ENCODE measurements at places on chromosomes 16 and 17. TPM values are rescaled to one million over a fixed set of nuclear protein-coding genes. Genes with fewer than 3 reads are reported as not detected.

SCO1 gene
- total RNA-seq = 39.0 TPM

FOXJ1 gene
- total RNA-seq = 1.7 TPM

DNA sequence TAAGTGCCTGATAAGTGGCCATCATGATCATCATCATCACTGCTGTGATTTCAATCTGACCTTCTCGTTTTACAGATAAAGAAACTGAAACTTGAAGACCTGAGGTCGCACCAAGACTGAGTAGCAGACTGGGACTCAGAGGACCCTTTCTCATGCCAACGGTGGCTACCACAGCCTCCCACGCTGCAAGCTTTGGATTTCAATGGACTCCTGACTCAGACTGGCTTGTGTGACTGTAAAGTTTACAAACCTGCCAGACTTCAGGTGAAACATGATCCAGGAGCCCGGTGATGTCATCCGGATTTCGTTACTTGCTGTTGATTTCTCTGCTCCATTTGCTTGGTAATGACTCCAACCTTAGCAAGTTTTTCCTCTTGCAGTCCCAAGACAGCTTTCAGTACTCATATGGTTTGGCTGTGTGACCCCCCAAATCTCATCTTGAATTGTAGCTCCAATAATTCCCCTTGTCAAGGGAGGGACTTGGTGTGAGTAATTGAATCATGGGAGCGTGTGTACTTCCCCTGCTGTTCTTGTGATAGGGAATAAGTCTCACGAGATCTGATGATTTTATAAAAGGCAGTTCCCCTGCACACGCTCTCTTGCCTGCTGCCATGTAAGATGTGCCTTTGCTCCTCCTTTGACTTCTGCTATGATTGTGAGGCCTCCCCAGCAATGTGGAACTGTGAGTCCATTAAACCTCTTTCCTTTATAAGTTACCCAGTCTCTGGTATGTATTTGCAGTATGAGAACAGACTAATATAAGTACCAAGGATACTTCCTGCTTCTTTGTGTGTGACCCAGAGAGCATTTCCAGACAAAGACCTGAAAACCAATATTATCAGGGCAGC, 26.7 kb upstream of the IRX6 start:
- no peak overlapping the region for H3K27ac ChIP-seq
- DNase-seq = no peak
- no peaks in the 10 kb centered on the region for H3K27me3 ChIP-seq
- H3K4me3 ChIP-seq = no peak overlapping the region

DNA sequence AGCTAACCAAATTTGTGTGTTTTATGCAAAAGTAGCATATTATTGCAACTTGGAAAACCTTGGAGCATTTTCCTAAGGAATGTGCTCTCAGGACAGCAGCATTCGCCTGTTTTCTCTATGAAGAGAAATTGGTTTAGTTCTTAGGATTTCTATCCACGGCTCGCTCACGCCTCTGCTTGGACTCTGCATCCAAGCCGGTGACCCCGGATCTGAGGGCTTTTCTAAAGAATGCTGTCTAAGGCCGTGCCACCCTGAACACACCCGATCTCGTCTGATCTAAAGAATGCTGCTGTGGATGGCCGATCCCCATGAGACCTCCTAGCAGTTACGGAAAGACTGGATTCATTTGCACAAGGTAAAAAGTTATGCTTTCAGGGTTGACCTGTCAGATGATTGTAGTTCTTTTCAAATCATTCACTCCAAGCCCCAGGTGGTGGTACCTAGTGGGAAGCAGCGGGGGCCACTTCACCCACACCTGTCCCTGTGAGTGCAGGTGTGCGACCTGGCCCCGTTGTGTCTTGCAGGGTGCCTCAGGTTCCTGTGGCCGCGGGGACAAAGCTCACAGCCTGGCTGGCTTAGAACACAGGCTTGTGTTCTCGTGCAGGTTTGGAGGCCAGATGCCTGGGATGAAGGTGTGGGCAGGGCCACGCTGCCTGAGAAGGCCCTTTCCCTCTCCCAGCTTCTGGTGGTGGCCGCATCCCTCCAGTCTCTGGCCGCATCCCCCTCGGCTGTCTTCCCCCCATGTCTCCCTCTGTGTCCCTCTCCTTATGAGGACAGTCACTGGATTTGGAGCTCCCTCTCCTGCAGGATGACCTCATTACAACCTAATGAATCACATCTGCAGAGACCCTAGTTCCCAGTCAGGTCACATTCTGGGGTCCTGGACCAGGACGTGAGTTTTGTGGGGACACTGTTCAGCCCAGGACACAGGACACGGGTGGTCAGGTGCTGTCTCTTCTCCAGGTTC, 71.1 kb downstream of the BANP start:
- peaks cover 7% of the 10 kb centered on the region for H3K4me1 ChIP-seq
- DNase-seq = peak; percentile 36
- H3K27me3 ChIP-seq = no peaks in the 10 kb centered on the region
- H3K4me3 ChIP-seq = no peak overlapping the region
- H3K36me3 ChIP-seq = no peaks in the 10 kb centered on the region

GRCh38 chr16:50396761-50397535, 28.2 kb upstream of the BRD7 start:
- no peak overlapping the region for H3K27ac ChIP-seq
- H3K4me3 ChIP-seq = no peak overlapping the region
- no peak for DNase-seq
- H3K36me3 ChIP-seq = no peaks in the 10 kb centered on the region
- H3K27me3 ChIP-seq = no peaks in the 10 kb centered on the region

DNA sequence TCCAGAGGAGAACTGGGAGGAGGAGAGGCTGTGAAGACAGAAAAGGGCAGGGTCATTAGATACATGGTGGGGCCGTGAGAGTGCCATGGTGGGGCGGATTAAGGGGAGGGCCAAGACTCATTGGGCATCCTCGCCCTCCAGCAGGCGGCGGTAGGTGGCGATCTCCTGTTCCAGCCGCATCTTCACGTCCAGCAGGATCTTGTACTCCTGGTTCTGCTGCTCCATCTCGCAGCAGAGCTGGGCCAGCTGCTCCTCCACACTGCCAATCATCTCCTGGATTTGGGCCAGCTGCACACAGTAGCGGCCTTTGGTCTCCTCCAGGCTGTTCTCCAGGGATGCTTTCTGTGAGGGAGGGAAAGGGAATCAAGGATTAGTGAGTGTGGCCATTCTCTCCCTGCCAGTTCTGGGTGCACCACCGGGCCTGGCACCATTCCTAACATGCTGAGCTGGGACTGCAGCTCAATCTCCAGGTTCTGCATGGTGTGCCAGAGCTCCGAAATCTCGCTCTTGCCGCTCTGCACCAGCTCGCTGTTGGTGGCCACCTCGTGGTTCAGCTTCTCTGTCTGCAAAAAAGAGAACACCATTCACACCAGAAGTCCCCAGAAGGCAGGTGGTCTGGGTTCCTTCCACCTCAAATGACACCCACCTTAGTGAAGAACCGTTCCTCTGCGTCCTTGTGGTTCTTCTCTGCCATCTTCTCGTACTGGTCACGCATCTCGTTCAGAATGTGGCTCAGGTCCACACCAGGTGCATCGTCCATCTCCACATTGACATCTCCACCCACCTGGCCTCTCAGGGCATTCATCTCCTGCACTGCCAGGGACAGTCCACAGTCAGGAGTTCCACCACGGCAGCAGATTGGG, 129.0 kb downstream of the CCDC144A start:
- no peak overlapping the region for H3K27ac ChIP-seq
- H3K36me3 ChIP-seq = no peaks in the 10 kb centered on the region
- DNase-seq = no peak
- peaks cover 5% of the 10 kb centered on the region for H3K4me1 ChIP-seq

DNA sequence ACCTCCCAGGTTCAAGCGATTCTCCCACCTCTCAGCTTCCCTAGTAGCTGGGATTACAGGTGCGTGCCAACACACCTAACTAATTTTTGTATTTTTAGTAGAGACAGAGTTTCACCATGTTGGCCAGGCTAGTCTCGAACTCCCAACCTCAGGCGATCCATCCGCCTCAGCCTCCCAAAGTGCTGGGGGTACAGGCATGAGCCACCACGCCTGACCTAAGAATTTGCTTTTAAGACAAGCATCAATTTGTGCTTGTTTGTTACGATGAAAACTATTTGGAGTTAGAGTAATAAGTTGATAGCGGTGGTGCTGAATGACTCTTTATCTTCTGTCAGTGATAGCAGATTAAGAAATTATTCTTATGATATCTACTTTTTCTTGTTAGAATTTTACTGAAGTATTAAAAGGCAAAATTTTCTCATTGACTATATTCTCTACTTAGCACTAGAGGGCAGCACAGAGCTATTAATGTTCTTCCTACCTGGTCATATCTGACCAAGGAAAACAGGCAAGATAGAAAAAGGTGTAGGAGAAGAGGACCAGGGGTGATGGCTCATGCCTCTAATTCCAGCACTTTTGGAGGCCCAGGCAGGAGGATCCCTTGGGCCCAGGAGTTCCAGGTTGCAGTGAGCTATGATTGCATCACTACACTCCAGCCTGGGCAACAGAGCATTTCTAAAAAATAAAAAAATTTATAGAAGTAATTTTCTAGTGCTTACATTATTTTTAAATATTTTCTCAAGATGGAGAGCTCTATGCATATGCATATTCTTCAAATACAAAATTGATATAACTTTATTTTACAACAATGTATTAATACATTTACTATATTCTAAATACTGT, 24.5 kb downstream of the STXBP4 start:
- peaks cover 5% of the 10 kb centered on the region for H3K36me3 ChIP-seq
- H3K27ac ChIP-seq = no peak overlapping the region
- no peak overlapping the region for H3K4me3 ChIP-seq
- H3K4me1 ChIP-seq = no peaks in the 10 kb centered on the region

- peak overlapping the region; percentile 2 for H3K4me3 ChIP-seq
- H3K27me3 ChIP-seq = peaks cover 90% of the 10 kb centered on the region
- no peak overlapping the region for H3K27ac ChIP-seq
- no peaks in the 10 kb centered on the region for H3K36me3 ChIP-seq
- DNase-seq = no peak
- peaks cover 20% of the 10 kb centered on the region for H3K4me1 ChIP-seq
Measured at GRCh38 chr17:80566054-80566400, 21.4 kb downstream of the RPTOR start.

- no peak overlapping the region for H3K27ac ChIP-seq
- no peaks in the 10 kb centered on the region for H3K4me1 ChIP-seq
- no peaks in the 10 kb centered on the region for H3K36me3 ChIP-seq
- DNase-seq = no peak
- H3K4me3 ChIP-seq = no peak overlapping the region
Measured at GRCh38 chr17:12445331-12445730, 220.4 kb upstream of the MYOCD start.

DNA sequence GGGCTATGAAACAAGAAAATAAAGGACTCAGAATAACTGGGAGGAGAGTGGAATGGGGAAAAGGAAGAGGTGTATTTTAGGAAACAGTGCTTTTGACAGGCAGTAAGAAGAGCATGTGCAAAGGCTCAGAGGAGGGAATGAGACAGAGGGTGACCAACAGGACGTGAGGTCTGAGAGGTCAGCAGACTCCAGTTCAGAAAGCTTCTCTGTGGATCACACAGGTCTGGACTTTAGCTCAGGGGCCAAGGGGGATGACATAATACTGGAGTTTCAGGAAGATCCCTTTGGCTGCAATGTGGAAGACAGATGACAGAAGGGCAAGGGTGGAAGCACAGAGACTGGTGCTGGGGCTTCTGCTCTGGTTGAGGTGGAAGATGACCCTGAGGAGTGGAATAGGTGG, 489.9 kb upstream of the CDH5 start:
- H3K4me3 ChIP-seq = no peak overlapping the region
- no peaks in the 10 kb centered on the region for H3K27me3 ChIP-seq
- no peak overlapping the region for H3K27ac ChIP-seq
- no peaks in the 10 kb centered on the region for H3K36me3 ChIP-seq
- peaks cover 19% of the 10 kb centered on the region for H3K4me1 ChIP-seq
- DNase-seq = no peak

DNA sequence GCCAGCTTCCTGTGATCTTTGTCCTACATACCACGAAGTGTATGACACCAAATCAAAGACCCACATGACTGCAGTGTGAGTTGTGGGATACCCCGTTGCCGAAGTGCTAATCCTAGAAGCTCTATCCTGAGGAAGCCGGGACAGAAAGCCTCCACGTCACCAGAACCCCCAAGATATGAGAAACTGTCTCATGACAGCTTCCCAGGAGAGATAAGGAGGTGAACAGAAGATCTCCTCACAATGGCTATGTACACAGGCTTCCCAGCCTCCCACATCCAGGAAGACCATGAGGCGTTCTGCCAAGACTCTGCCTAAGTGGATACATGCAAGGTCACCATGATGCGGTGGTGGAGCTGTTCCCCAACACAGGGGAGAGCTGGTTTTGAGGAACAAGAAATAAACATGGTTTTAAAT, 37.1 kb downstream of the TRIM25 start:
- no peaks in the 10 kb centered on the region for H3K36me3 ChIP-seq
- H3K27ac ChIP-seq = no peak overlapping the region
- no peaks in the 10 kb centered on the region for H3K4me1 ChIP-seq
- H3K27me3 ChIP-seq = no peaks in the 10 kb centered on the region

GRCh38 chr17:76106703-76107102, 3.1 kb upstream of the EXOC7 start:
- peaks cover 12% of the 10 kb centered on the region for H3K4me1 ChIP-seq
- no peak for DNase-seq
- H3K27me3 ChIP-seq = no peaks in the 10 kb centered on the region
- H3K4me3 ChIP-seq = no peak overlapping the region
- no peaks in the 10 kb centered on the region for H3K36me3 ChIP-seq

DNA sequence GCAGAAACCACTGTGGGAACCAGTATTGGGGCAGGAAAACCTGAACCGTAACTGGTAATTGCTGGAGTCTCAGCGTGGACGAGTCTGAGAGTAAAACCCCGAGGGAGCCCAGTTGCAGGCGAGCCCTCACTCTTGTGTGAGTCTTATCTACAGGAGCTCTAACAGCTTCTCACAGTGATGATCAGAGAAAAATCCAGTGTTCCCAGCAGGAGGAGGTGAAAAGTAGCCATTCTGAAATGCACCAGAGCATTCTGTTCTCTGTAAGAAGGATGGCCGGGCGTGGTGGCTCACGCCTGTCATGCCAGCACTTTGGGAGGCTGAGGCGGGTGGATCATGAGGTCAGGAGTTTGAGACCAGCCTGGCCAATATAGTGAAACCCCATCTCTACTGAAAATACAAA, 161.2 kb downstream of the COPRS start:
- no peak overlapping the region for H3K27ac ChIP-seq
- H3K4me3 ChIP-seq = no peak overlapping the region
- no peaks in the 10 kb centered on the region for H3K36me3 ChIP-seq
- DNase-seq = no peak
- H3K4me1 ChIP-seq = peaks cover 16% of the 10 kb centered on the region

DNA sequence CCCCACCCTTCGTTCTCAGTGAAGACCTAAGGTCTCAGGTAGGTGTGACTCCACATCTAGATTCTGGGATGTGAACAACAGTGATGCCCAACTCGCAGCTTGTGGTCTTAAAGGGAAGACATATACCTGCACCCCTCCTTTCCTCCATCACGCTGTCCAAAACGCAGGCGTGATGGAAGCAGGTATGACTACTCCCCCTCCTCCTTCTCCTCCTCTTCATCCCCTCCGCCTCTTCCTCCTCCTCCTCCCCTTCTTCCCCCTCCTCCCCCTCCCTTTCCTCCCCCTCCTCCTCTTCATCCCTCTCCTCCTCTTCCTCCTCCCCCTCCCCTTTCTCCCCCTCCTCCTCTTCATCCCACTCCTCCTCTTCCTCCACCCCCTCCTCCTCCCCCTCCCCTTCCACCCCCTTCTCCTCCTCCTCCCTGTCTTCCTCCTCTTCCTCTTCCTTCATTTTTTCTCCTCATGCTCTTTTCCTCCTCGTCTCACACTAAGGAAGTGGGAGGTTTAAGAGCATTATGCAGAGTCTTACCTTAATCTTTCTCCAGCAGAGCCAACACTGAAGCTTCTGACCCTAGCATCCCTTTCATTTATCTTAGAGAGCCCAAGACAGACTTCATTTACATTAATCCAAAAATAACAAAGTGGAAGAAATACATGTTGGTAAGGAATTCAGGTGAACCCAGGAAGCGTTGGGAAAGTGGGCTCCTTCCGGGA, 352.5 kb downstream of the FOXL1 start:
- no peak overlapping the region for H3K4me3 ChIP-seq
- peaks cover 5% of the 10 kb centered on the region for H3K4me1 ChIP-seq
- no peaks in the 10 kb centered on the region for H3K27me3 ChIP-seq
- H3K27ac ChIP-seq = no peak overlapping the region
- DNase-seq = no peak
- H3K36me3 ChIP-seq = no peaks in the 10 kb centered on the region
